Esophagus squamous epithelium (tissue), 5 donors: ENCODE measurements at places on chromosomes 1 and 21.

DNA sequence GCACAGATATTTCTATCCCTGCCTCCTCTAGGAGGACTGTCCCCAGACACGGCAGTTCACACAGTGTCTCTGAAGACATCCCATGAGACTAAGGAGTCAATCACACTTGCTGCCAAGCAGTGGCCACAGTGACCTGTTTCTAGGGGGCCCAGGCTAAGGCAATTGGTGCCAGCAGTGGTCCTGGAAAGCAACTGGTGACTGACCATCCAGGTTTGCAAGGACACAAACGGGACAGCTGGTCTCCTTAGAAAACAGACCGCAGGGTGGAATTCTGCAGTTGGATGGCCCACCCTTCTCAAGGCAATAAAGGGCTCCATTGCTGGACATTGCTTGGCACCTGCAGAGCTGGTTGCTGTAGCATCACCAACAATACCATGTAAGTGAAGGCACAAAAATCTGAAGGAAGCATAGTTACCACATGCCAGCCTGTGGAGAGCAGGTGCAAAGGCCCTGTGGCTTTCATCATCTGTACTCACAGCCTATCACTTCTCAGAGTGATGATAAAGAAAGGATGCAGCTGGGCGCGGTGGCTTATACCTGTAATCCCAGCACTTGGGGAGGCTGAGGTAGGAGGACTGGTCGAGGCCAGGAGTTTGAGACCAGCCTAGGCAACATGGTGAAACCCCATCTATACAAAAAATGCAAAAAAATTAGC lies 81.5 kb downstream of the STUM start:
- no peak for DNase-seq

DNA sequence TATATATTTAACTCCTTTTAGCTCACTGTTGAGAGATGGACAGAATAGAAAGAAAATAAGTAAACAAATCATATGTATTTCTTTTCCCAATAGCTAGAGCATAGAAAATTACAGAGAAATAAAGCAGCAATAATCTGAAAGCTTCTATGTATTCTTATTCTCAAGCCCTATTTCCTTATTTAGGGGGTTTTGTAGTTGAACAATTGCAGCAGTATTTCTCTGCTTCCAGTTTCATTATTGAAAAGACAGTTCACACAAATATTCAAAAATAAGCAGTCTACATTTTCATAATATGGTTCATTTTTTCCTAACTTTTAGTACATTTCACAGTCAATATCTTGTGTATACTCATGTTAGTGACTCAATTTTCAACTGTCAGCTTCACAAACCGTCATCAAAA lies 638.2 kb downstream of the MRPL39 start:
- no peak for DNase-seq

GRCh38 chr1:31712068-31712467 lies 8.3 kb upstream of the COL16A1 start:
- no peak for DNase-seq

DNA sequence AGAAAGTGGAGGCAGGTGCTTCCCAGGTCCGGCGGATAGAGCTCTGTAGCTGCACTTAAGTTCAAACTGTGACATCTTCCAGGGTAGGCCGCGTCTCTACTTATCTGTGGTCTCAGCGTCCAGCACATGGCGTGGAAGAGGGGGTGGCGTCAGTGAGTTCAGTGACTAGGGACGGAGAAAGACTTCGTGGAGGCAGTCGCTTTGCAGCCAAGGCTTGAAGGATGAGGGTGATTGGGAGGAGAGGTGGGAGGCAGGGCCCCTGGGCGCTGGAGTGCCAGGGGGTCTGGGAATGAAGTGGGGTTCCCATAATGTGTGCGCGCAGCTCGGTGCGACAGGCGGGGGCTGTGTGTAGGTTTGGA lies 444 bp upstream of the AGO1 start:
- no peak for DNase-seq

- DNase-seq = no peak
Observed at GRCh38 chr1:960363-961131, at the start of gene KLHL17. TSS of gene KLHL17 (plus strand) at chr1:960584. CDS start at chr1:960694, 110 bp downstream.

GRCh38 chr1:151613282-151613780 lies 1.5 kb downstream of the SNX27 start:
- no peak for DNase-seq

DNA sequence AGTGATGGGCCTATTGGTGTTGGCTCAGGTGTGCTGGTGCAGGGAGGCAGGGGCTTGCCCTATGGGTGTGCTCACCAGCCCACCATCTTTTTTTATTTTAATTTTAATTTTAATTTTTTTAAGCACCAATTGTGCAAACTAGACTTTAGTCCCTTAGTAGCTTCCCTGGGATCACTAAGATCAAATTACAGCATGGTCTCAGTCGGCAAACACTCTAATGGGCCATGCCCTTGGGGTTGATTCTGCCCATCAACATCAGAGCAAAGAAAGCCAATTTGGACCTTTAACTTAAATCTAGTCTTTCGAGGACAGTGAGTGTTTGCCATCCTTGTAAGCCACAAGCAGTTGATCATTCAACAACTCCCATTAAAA lies 64.7 kb upstream of the KCNE2 start:
- DNase-seq = no peak

DNA sequence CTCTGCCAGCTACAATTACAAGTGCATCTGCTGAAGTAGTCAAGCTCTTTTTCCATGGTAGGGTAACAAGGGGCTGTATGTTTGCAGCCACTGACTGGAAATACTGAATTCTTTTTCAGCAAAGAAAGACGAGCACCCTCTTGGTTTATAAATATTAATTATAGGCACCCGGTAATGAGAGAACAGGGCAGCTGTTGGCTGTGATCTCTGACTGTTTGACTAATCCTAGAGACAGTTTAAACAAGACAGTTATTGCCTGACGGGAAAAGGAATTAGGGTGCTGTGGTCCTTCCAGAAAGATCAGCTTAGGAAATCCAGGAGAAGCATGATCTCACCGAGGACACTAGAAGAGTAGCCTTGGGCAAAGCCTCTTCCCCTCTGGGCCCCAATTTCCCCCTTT lies 183.7 kb upstream of the ZC3H12A start:
- no peak for DNase-seq

DNA sequence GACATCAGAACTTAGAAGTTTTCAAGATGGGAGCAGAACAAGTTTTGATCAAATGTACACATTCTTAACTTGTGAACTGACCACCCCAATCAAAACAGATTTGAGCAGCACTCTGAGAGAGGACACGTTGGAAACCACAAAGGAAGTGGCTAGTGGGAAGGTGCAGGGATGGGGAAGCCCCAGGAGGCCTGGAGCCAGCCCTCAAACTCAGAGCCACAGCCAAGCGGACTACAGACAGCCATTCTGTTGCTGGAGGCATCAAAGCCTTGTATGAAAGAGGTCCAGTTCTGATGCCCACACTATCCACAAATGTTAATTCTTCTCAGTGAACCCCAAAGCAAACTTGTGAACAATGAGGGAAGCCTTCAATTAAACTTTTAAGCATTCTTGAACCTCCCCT lies 143.6 kb upstream of the RAB4A start:
- DNase-seq = no peak

DNA sequence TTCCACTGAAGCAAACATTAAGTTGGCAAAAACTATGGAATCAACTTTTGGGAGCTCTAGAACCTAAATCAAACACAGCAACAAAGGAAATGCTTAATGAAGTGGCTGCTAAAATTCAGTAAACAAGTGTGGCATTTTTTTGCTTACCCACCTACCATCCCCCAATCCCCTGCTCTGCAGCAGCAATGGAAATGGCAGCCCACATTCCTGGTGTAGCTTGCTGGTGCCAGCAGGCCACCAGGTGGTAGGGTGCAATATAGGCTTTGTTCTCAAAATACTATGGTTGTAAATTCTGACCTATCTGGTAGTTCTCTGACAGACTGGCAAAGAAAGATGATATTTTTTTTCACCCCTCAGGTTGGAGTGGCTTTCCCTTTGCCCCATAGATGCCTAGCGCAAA lies 42.8 kb downstream of the SHCBP1L start:
- no peak for DNase-seq

GRCh38 chr1:92832537-92833114 lies 786 bp downstream of the RPL5 start:
- DNase-seq = no peak

DNA sequence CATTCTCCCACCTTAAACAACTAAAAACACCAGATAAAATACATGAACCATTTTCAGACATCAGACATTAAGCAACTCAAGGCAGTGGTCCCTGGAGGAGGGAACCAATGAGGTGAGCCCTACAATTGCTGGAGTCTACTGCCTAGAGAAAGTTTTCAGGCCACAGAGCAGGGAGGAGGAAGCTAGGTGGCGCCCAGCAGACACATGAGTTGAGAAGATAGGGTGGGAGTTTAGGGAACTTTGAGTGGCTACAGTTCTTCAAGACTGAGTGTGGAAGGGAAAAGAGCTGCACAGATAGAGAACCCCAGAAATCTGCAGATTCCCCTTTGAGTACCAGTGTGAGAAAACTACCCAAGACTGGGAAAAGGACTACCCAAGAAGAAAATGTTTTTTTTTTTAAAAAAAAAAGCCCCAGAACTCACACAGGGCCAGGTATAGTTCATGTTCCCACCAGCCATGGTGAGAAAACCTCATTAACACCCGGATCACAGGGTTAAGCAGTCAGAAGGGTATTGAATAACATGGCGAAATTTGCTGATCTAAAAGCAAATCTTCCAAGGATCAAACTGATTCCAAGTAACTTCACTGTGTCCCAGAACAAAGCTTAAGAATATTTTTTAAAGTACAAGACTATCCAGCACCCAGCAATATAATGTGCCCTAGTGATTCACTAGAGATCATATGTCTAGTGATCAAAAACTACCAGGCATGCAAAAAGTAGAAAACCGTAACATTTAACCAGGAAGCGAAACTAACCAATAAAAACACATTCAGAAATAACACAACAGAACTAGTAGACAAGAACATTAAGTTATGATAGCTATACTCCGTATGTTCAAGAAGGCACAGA lies 12.0 kb downstream of the ALDH9A1 start:
- no peak for DNase-seq

DNA sequence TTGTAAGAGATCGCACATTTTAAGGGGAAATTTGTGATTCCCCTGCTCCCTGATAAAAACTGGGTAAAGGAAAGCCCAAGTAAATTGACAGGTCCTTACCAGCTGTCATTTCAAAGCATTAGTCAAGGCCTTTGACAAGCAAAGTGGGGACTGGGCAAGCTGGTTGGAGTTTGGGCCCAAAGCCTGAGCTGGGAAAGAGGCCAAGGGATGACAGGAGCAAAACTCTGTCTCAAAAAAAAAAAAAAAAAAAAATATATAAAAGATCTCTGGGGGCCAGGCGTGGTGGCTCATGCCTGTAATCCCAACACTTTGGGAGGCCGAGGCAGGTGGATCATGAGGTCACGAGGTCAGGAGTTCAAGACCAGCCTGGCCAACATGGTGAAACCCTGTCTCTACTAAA lies 36.9 kb downstream of the SLC2A1 start:
- no peak for DNase-seq

- DNase-seq = no peak
Observed at GRCh38 chr1:214031267-214031650, 43.5 kb downstream of the PROX1 start.

DNA sequence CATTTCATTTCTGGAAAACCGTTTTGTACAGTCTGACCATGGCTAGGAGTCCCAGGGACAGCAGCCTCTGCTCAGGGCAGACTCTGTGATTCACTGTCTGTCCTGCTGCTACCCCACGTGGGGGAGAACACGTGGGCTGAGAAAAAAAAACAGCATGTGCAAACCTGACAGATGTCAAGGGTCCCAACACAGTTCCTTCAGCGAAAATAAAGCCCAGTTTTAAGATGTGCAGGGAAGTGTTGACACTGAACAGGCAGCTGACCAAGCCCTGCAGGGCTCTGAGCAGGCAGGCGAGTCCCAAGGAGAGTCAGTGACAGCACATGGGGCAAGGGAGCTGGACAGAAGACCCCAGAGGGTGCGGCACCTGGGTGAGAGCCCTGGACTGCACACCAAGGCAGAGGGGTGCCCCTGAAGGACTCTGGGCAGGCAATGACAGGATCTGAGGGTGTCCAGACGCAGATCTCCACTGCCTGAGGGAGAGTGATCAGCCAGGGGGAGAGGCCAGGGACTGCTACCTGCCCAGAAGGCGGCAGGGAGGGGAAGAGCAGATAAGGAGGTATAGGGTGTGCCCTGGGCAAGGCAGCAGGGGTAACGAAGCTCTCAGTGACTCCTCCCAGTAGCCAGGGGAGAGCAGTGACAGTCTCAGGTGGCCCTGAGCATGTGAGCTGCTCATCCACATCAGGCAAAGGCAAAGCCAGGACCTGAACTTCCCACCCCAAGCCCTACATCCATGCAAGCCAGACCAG lies 5.1 kb upstream of the SPATC1L start:
- no peak for DNase-seq

- no peak for DNase-seq
Observed at GRCh38 chr21:44052830-44053226, 40.7 kb downstream of the TRAPPC10 start.

GRCh38 chr1:26597629-26598039 lies 68.1 kb downstream of the RPS6KA1 start:
- no peak for DNase-seq

- no peak for DNase-seq
Observed at GRCh38 chr1:245686446-245687030, 531.8 kb downstream of the KIF26B start.

GRCh38 chr1:35569936-35570335 lies 3.2 kb upstream of the TFAP2E start:
- no peak for DNase-seq

DNA sequence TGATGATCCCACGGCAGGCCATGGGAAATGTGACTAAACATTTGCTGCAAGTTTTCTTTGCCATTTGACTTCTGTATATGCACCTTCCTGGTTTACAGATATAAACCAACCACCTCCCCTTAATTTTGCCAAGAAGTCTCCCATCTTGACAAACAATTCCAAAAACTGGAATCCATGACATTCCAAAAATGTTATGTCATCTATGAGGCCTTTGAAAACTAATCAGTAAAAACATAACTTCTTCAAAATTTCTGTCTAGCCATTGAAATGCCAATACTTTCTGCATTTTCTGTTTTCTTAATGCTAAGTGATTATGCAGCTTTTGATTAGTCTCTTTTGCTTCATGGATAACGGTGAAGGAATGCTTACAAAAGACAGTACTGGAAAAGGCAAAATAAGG lies 84.1 kb downstream of the LYST start:
- no peak for DNase-seq

GRCh38 chr21:46212721-46213484 lies 15.7 kb downstream of the LSS start:
- no peak for DNase-seq

GRCh38 chr1:229059671-229060539 lies 211.0 kb upstream of the RAB4A start:
- DNase-seq = no peak
